Stimulated activated CD4-positive, alpha-beta T cell treated with anti-CD3 and anti-CD28 coated beads, Interleukin-1b, Interleukin-23, amount 100 ng/mL, for 1 hour (primary cell): ENCODE measurements at places on chromosomes 7 and 10.

GRCh38 chr7:123220396-123220795, 20.6 kb upstream of the SLC13A1 start:
- DNase-seq, result no peak

GRCh38 chr10:100468978-100469377, 6.2 kb downstream of the WNT8B start:
- no peak for DNase-seq

DNA sequence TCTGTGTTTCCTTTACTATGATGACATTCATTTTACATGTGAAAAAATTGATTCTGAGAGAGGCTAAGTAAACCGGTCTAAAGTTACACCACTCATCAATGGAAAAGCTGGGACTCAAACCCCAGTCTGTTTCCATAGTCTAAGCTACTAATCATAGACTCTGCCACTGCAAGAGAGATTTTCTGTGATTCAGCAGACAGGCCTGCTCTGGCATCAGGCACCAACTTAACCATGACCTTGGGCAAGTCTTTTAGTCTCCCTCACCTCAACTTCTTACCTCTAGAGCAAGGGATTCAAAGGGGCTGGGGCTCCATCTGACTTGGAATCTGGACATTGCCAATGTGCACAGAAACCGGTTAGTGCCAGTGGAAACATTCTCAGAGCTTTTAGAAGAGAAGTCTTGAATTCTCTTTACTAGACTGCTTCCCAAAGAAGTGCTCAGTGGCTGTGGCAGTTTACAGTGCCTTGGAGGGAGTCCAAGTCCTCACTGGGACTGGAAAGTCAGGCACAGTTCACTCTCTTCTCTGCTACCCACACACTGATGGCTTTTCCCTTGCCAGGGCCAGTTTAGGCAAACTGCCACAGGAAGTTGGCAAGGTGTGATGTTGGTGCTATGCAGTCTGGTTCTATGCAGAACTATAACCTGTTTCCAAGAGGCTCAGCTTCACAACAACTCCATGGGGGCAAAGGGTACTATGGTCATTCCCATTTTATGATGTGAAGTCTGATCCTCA, 4.5 kb upstream of the BLNK start:
- DNase-seq, result no peak

DNA sequence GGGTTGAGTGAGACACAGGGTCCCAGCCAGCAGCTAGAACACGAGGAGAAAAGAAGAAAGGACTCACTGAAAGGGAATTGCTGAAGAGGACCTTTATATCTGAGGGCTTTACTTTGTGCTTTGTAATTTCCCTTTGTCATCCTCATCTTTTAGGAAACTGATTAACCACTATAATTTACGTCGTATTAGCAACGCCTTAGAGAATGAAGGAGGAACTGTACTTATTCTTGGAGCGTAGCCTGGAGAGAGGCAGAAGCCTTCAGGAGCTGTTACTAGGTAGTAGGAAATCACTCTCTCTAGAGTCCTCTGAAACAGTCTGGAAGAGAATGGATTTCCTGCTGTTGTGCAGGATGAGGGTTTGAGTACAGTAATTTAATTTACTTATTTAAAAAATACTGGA, 101.0 kb upstream of the STEAP1B start:
- no peak for DNase-seq

- no peak for DNase-seq
Observed at GRCh38 chr7:44559485-44559884, 14.2 kb downstream of the DDX56 start.

- DNase-seq, result no peak
Observed at GRCh38 chr10:112791447-112791846, 158.6 kb upstream of the TCF7L2 start.

- no peak for DNase-seq
Observed at GRCh38 chr7:129804111-129804889, 148.5 kb downstream of the UBE2H start.

- no peak for DNase-seq
Observed at GRCh38 chr10:48516911-48517310, 88.0 kb downstream of the ARHGAP22 start.

DNA sequence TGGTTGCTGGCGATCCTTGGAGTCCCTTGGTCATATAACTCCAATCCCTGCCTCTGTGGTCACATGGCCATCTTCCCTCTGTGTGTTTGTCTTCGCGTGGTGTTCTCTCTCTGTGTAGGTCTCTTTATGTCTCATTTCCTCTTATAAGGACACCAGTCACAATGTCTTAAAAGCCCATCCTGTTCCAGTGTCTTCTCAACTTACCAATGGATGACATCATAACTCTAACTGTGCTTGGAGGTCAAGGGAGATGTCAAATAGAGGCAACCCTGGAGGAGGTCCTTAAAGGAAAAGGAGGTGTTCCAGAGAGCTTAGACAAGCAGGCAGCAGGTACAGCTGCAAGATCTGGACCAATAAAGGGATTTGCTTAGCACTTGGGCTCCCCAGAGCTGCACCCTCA, 143.0 kb downstream of the BUB3 start:
- DNase-seq, result no peak

- DNase-seq, result no peak
Observed at GRCh38 chr7:8212638-8213037, 49.3 kb downstream of the ICA1 start.

GRCh38 chr10:34661580-34661979, 153.5 kb downstream of the PARD3 start:
- no peak for DNase-seq

DNA sequence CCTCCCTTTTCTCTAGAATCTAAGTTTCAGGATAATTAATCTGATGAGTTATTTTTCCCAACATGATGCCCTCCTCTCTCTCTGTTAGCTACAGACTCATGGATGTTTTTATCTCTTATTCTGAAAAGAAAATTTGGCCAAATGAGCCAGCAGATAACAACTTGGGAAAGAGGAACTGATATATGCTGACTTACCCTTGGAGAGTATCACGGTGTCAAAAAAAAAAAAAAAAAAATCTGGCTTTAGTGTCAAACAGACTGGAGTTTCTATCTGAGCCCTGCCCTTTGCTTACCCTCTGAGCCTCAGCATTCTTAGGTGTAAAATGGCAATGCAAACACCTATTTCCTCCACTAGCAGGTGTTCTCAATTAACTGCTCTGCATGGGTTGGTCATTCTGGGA, 190.4 kb downstream of the AHR start:
- DNase-seq, result no peak

DNA sequence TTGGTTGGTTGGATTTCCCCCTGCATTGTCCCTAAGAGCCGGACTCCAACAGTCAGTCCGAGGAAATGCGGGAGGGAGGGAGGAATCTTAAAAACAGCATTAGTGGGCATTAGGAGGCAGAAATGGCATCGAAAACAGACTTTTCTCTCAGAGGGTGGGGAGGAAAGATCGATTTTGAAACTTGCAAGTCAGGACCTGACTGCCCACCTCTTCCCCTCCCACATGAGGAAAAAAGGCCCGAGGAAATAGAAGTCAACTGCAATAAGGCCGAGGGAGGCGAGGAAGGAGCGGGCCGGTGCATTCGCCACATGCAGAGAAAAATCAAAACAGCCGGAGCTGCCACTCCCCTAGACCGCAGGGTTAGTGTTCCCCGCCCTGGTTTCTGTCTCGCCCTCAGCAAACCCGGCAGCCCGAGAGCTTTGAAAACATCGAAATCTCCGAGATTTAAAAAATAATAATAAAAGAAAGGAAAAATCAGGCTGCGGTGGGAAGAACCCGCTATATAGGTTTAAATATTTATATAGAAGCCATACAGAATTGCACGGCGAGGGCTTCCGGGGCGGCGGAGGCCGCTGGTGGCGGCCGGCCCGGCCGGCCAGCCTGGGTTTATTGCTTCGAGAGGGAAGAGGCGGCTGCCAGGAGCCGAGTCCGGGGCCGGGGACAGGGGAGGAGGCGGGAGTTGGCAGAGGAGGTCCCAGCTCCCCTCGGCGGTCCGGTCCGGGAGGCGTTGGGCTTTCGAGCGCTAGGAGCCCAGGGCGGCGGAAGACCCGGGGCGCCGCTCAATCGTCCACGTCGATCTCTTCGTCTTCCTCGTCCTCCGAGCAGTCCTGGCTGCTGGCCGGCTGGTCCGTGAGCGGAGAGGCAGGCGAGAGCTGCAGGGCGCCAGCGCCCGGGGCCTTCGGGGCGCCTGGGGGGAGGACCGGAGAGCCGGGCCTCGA, 2.5 kb downstream of the LBX1 start:
- no peak for DNase-seq

DNA sequence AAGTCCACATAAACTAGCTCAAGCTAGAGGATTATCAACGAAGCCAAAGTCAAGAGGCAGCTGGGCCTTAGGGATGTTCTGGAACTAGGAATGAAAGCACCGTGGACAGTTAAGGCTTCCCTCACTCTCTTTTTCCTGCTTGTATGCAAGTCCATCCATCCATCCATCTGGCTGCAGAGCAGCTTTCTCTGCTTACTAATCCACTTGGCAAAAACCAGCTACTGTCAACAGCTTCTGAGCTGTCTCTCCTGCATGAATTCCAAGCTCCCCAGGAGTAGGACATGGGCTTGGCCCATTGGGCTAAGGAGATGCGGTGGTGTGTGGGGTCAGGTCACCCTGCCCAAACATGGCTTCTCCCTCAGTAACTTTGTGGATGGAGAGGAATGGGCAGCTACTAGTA, 66.2 kb downstream of the NAMPT start:
- DNase-seq, result no peak

DNA sequence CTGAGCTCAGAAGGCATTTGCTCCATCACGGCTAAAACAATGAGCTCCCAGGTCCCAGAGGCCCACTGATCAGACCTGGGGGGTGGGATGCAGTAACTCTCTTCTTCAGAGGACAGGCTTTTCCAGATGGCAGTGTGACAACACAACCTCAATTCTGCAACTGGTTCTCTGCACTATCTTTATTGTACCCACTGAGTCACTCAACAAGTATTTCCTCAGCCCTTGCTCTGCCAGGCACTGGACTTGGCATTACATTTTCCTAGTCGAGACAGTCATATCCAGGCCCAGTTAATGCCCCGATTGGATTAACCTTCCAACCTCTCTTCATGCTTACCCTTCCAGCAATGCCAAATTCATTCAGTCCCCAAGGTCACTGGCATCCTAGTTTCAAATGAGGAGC, 72.6 kb downstream of the JAZF1 start:
- no peak for DNase-seq

DNA sequence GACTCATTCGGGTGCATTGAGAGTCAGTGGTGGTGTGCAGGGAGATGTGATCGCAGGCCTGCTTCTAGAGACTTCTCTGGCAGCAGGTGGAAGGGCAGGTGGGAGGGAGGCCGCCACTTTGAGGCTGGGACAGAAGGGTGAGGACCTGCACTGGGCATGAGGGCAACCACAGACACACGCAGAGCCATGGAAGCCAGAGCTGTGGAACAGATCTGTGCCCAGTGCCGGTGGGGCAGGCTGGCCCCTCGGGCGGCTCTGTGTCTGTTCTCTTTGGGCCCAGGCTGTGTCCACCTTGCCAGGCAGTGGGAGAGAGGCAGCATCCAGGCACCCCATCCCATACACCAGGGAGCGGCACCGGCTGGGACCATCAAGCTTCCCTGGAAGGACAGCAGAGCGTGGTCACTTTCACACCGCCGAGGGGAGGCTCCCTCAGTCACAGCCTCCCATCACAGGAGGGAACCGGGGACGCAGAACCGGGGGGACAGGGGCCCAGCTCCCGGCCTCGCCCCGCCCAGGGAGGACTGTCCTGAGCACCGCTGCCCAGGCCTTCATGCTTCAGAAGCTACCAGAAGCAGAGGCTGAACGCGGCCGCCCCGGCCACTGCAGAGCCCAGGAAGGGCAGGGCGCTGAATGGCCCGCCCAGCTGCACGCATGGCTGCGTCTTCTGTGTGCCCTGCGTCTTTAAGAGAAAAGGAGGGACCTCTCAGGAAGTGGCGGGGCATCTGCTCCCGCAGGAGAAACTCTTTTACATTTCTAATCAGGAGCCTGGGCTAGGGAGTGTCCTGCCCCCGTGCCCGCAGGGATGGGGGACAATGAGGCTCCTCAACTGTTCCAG, 32.1 kb downstream of the EN2 start:
- DNase-seq, result no peak

- DNase-seq, result no peak
Observed at GRCh38 chr7:115475761-115476385, 554.0 kb downstream of the MDFIC start.

- DNase-seq, result no peak
Observed at GRCh38 chr10:109374215-109374614, 549.1 kb downstream of the XPNPEP1 start.

GRCh38 chr10:48633381-48634197, 28.7 kb upstream of the ARHGAP22 start:
- DNase-seq, result no peak

DNA sequence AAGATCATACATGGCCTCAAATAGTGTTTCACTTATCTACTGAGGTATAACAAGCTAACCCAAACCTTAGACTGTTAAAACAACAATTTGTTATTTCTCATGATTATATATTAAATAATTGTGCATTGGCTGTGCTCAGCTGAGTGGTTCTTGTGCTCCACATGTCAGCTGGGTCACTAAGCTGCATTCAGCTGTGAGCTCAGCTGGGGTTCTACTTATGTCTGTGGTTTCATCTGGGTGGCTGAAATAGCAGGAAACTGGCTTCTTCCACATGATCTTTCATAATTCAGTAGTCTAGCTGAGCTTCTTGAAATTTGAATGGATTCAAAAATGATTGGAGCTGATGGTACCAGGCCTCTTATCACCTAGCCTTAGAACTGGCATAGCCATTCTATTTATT, 181.8 kb upstream of the CSTF2T start:
- no peak for DNase-seq

- DNase-seq, result no peak
Observed at GRCh38 chr7:29565982-29566746, 2.5 kb downstream of the PRR15 start.

DNA sequence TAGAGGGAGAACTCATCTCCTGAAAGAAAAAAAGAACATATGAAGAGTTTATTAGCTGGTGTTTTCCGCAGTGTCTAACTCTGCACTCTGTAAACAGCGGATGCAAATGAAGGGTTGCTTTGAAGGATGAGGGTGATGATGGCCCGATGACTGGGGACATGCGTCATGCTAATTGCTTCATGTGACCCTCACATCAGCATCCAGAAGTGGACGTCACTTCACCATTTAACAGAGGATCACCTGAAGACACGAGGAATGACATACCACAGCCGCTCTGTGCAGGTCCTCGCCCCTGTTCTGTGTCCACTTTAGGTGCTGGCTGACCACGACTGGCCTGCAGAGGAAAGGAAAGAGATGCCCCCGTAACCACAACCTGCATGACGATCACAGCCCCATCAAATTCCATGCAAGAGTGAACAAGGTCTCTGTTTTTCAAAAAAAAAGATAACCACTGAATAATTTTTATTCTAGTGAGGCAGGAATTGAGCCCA, 82.9 kb downstream of the KLF6 start:
- DNase-seq, result no peak

- no peak for DNase-seq
Observed at GRCh38 chr10:130769146-130770017, 542.1 kb downstream of the TCERG1L start.

GRCh38 chr10:117162093-117163060, 24.3 kb upstream of the VAX1 start:
- no peak for DNase-seq

DNA sequence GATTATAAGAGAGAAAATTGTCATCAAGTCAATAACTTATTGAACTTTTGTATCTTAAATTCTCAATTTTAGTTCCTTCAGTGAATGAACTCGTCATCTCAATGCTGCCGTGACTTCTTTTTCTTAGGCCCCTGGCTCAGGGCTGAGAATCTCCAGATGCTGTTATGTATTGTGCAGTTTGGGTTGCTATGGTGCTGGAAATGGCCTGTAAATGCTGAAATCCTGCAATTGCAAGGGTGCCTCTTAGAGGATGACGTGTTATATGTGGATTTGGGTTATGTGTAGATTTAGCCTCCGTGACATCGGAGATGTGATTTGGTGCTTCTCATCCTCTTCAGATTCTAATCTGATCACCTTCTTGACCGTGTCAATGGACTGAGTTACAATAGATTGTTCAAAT, 55.7 kb upstream of the ZRANB1 start:
- no peak for DNase-seq

GRCh38 chr10:66414943-66415342, 510.9 kb upstream of the LRRTM3 start:
- no peak for DNase-seq
